ENCODE measurements at places on chromosomes 12 and 14.

DNA sequence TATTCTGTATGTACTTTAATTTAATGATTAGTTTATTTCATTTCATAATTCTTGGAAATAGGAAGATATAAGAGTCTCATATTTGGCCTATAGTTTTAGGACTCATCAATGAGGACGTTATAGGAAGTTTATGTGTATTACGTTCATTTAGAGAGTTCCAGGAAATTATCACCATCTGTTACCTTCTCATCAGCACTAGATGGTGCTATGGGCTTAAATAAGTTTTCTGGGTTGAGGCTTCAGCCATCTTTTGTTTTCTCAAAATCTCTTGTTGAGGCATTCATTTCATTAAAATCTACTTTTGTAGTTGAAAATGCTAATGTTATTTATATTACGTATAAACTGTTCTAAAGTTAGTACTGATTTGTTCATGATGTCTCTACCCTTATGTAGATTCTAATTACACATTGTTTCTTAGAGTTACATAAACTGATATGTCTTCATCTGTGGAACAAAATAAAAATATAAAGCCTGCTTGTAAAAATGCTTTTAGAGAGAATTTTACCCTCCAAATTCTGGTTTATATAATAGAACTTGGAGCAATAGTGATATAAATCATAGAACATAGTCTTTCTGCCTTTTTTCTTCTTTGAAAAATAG lies 89.2 kb downstream of the CFAP54 start:
- peak; percentile 6 for DNase-seq

DNA sequence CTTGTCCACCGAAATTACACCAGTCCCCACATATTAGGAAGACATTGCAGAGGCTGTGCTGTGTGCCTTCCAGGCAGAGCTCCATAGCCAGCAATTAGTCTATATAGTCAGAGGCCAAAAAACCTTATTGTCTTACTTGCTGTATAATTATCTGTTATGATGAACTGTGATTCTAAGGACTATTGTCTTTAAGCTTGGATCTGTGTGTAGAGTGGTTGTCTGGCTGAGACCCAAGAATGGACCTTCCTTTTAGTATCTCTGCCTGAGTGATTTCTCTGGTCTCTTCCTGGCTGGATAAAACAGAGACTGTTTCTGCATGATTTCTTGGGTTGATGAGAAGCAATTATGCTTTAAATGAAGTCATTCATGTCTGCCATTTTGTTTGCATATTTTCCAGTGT lies 465.3 kb downstream of the PRKD1 start:
- no peak for DNase-seq

DNA sequence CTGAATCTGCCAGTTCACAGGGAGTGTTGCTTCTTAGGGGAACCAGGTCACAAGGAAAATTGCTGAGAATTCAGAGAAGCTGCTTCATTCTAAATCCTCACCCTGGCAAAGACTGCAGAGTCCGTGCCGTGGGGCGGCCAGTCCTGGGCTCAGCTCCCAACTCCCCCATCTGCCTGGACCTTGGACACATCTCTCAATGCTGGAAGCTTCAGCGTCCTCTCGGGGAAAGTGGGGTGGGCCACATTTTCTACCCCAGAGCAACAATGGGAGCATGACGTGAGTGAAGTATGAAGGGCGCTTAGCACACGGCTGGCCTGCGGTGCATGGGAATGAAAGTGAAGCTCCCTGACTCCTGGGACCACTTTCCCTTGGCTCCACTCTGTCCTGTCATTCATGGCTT lies 31.2 kb downstream of the HVCN1 start:
- no peak for DNase-seq

- DNase-seq: no peak
Observed at GRCh38 chr12:116458492-116458891, 100.7 kb upstream of the MAP1LC3B2 start.

DNA sequence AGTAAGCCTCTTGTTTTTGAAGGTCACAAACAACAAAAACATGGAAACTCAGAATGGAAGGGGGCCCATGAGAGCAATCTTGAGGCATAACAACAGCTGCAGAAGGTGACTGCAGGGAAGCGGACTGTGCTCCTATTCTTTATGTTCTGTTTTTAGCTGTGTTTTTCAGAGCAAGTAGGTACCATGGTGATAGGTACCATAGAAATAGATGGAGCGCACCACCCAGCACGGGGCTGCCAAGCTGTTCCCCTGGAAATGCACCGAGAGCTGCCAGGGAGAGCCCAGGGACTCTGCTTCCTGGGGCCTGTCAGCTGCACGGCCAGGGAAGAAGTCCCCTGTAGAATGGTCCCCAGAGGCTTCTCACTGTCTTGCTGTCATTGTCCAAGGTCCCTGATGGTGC lies 32.8 kb downstream of the DGLUCY start:
- DNase-seq: no peak

DNA sequence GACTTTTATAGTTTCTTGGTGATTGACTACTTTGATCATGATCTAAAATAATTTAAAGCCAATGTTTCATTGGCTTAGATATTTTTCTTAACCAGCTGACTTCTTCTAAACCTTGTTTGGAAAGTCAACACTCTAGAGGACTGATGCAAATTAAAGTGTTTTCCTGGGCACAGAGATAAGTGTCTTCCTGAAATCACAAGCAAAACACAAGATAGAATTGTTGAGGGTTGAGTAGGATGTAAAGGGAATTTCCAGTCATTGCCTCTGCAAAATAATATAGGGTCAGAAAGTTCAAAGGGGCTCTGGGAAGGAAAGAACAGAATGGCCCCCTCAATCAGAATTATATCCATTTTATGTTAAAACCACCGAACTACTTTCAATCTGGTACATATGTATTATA lies 156.3 kb upstream of the LRIG3 start:
- no peak for DNase-seq

DNA sequence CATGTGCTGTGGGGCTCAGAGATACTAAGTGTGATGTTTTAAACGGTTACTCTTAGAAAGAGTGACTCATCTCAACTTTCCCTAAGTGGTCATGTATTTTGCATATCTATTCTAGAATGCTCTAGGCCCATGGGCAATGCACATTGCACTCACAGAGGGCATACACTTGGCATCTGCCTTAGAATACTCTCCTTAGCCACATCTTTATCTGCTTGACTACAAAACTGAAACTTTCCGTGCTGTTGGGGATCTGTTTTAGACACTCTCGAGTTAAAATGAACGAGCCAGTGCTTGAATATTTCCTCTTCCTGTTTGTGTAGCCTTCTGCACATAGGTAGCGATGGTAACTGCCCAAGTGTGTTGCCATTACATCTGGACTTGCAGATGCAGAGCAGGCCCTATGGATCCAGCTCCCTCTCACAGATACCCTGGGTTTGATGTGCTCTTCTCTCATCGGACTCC lies 180.5 kb downstream of the CAND1 start:
- no peak for DNase-seq

GRCh38 chr14:88007608-88008007 lies 2.7 kb downstream of the GPR65 start:
- no peak for DNase-seq

GRCh38 chr14:30369502-30370180 lies 189.3 kb upstream of the G2E3 start:
- DNase-seq: no peak

DNA sequence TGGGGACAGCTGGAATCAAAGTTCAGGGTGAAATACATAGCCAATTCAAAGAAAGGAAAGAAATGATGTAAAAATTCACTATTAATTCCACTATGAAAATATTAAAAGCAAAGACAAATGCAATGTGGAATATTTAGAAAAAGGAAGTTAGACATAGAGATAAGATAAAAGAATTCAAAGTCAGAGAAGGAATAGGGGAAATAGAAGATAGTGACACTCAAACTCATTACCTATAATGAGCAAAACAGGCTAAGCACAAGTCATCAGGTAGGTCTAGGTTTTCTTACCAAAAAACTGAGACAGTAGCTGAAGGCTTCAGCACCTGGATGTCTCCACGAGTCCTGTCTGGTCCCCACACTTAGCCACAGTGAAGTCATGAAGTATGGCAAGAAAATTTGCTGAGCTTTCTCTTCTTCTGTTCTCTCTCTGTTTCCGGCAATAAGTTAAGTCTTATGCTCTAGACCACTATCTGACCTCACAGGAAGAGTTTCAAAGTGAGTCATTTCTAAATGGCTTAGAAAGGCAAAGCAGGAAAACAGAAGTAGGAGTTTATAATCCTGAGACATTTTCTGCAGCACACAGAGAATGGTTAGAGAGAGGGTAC lies at the start of gene C3AR1:
Gene C3AR1 (minus strand): TSS at position 369 of the 604 bp plus-strand sequence. CDS start 6,174 bp downstream, outside the sequence.
- no peak for DNase-seq

- no peak for DNase-seq
Observed at GRCh38 chr12:102438047-102438826, 42.1 kb downstream of the IGF1 start.

DNA sequence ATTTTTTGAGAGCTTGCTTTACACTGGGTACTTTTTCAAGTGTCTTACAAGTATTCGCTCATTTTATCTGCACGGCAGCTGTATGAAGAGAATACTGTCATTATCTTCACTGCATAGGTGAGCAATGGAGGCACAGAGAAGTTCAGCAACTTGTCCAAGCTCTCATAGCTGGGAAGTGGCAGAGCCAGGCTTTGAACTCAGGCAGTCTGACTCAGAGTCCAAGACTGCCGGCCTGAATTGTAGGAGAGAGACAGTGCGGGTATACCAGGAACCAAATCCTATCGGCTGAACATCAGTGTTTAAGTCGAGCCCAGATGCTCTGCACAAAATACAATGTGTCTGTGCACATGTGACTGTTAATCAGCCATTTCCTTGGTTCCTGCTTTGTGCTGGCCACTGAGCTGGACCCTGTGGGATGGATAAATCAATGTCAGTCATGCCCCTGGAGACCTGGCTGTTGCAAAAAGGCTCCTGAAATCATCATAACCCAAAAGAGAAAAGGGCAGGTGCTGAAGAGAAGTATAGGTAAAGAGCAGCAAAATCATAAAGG lies 474.6 kb downstream of the DPF3 start:
- no peak for DNase-seq

DNA sequence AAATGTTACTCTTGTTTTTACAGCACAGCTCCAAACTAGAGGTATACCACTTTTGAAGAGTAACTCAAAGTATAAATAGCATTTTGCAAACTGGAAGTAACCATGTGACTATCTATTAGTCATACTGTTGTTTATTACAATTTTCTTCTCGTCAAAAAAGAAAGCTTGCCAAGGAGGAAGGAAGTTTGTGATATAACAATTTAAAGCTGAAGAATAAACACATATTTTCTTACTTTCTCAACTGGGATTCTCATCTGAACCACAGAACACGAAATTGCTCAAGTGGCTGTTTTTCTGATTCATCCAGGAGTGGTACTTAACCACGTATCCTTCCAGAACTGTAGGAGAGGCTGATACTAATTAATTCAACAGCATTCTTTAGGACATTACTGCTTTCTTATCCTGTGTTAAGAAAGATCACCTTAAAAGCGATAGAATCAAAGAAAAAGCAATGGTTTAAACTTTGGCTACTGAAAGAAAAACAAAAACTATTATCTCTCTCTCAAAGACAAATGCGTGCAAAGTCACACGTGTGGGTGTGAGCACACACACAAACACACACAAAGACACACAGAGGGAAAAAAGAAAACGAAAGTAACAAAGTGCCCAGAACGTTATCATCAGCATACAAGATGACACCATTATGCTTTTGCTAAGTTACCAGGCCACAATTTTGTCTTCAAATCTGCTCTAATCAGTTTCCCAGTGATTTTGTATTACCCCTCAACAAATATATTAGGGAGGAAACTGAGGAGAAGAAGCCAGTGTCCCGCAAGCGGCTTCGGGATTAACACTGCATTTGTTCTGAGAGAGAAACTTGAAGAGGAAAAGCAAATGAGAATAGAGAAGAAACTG lies at the start of gene CLEC2B:
Gene CLEC2B (minus strand): TSS at position 48 of the 855 bp plus-strand sequence.
- no peak for DNase-seq

DNA sequence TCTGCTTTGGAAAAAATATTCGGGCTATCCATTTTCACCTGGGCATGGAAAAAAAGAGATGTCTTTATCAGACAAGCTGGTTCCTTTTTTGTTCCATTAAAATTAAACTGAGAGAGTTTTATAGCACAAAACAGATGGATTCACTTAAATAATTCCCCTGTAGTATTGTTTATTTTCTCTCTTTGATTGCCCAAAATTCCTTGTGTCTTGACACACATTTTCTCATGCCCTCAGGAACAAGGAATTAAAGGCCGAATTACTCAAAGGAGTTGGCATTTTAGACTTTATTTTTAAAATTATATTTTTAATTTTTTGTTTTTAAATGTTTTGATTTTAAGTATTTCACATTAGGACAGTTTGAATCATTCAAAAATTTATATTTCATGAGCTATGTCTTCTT lies 69.6 kb upstream of the SLCO1C1 start:
- DNase-seq: no peak

GRCh38 chr14:51457843-51458562 lies 193.7 kb upstream of the FRMD6 start:
- no peak for DNase-seq

DNA sequence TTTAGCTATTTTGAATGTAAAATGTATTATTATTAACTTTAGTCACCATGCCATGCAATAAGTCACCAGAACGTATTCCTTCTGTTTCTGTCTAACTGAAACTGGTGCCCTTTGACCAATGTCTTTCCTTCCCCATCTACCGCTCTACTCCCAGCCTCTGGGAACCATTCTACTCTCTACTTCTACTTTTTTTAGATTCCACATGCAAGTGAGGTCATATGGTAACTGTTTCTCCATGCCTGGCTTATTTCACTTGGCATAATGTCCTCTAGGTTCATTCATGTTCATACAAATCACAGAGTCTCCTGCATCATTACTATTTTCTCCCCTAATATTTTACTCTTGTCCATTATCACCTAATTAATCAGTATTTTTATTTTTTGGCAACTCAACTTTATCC lies 160.1 kb downstream of the TMX1 start:
- DNase-seq: no peak

- no peak for DNase-seq
Observed at GRCh38 chr14:36654794-36655381, 6.8 kb upstream of the PAX9 start.

DNA sequence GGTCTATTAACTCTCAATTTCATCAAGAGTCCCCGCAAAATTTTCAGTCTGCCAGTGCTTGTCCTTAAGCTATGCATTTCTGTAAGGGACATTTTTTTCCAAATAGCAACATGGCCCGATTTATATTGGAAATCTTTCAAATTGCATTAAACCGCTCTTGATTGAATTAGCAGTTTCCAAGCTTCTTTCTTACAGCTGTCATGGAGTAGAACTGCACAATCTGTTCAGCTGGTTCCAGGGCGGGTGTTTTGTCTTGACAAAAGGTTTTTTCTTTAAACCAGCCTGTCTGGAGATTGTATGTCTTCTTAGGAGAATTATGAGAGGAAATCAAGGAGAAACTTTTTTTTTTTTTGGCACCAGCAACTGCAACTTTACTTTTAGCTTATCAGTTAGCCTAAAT lies 185.8 kb downstream of the ALG10B start:
- DNase-seq: no peak

GRCh38 chr14:21084998-21085853 lies 13.2 kb downstream of the ZNF219 start:
- DNase-seq: no peak

All from DMS 273 treated with DMSO at 0.1 percent for 48 hours (cell line).